ENCODE measurements at places on chromosomes 12 and 14.

DNA sequence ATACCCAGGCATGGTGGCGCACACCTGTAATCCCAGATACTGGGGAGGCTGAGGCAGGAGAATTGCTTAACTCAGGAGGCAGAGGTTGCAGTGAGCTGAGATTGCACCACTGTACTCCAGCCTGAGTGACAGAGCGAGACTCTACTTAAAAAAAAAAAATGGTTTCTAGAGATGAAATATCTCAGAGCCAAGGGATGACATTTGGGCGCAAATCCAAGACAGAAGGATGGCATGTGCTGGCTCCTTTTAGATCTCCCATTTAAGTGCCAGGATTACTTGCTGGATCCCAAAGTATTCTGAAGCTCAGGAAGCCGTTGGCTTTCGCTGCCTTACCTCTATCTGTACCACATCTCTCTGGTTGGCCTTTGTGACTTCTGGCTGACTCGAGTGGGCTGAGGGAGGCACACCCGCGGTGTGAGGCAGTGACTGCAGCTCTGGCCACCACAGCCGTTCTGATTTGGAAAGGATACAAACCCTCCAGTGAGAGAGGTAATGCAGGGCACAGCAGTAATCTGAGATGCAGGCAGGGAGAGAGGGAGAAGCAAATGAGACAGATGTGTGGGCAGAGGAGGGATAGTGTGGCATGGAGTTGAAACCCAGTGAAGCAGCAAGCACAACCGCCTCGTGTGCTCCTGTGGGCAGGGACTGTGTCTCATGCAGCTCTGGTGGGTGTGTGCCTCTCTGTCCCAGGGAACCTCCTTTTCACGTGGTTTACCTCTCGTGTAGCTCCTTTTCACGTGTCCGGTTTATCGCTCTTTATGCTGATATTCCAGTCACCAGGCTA is 4.9 kb downstream of the B4GALNT3 start:
- DNase-seq, result no peak

DNA sequence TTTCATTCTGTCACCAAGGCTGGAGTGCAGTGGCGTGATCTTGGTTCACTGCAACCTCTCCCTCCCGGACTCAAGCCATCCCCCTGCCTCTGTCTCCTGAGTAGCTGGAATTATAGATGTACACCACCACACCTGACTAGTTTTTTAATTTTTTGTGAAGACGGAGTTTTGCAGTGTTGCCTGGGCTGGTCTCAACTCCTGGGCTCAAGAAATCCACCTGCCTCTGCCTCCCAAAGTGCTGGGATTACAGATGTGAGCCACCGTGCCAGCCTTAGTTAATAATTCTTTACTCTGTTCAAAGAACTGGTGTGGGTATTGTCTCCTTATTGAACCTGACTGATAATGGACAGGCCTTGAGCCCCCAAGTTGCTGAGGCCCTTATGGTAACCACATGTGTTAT is 10.4 kb upstream of the KRT7 start:
- DNase-seq, result no peak

- no peak for DNase-seq
Observed at GRCh38 chr12:6666211-6666610, 3.3 kb upstream of the ING4 start.

- DNase-seq, result no peak
Observed at GRCh38 chr12:132357623-132358186, 28.3 kb upstream of the GALNT9 start.

GRCh38 chr14:94081386-94081820 is 293 bp downstream of the IFI27L1 start:
- no peak for DNase-seq
